HFFc6 (cell line): ENCODE measurements at places on chromosomes 2 and 18. TPM values are rescaled to one million over a fixed set of nuclear protein-coding genes. Genes with fewer than 3 reads are reported as not detected.

The NABP1 gene
- total RNA-seq, result 82.9 to 110 TPM (median 95.5 TPM) in 3 replicates

The RUFY4 gene
- total RNA-seq, result not detected in 2 replicates

GRCh38 chr2:154518872-154519271 is 179.6 kb upstream of the KCNJ3 start:
- DNase-seq, result no peak
- no peaks in the 10 kb centered on the region; the same call in 1 of the 2 replicates for H3K27me3 ChIP-seq
- H3K4me3 ChIP-seq, result no peak overlapping the region
- no peak overlapping the region for H3K27ac ChIP-seq
- H3K4me1 ChIP-seq, result no peaks in the 10 kb centered on the region
- no peaks in the 10 kb centered on the region for H3K36me3 ChIP-seq

DNA sequence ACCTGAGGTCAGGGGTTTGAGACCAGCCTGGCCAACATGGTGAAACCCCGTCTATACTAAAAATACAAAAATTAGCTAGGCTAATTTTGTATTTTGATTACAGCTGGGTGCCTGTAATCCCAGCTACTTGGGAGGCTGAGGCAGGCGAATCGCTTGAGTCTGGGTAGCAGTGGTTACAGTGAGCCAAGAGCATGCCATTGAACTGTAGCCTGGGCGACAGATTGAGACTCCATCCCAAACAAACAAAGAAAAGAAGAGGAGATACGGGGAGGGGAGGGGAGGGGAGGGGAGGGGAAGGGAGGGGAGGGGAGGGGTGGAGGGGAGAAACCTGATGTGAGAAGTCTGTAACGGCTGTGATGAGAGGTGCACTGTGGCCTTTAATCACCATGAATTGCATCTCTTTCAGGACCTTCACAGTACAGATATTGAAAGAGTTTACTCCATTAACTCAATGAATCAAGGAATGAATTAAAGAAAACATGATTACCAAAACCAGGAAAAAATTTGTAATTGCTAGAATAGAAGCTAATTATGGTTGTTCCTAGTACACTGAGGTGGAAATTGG is 135.3 kb downstream of the CALCRL start:
- no peak overlapping the region for H3K27ac ChIP-seq
- no peaks in the 10 kb centered on the region for H3K27me3 ChIP-seq
- H3K36me3 ChIP-seq, result no peaks in the 10 kb centered on the region
- DNase-seq, result no peak
- H3K4me1 ChIP-seq, result no peaks in the 10 kb centered on the region

The SERPINB10 gene
- total RNA-seq, result 1.5 to 3.2 TPM (median 1.6 TPM) in 3 replicates

- H3K4me3 ChIP-seq, result no peak overlapping the region
- H3K36me3 ChIP-seq, result peaks cover 12% of the 10 kb centered on the region
- H3K4me1 ChIP-seq, result peaks cover 23% of the 10 kb centered on the region
- no peak for DNase-seq
- no peak overlapping the region for H3K27ac ChIP-seq
- H3K27me3 ChIP-seq, result peaks cover 6% of the 10 kb centered on the region
Measured at GRCh38 chr18:23108496-23108895, 26.8 kb upstream of the CABLES1 start.

- H3K36me3 ChIP-seq, result peaks cover 19% of the 10 kb centered on the region
- H3K27ac ChIP-seq, result peak overlapping the region; percentile 61
- DNase-seq, result peak; percentile 57
- peaks cover 42% of the 10 kb centered on the region for H3K4me1 ChIP-seq
- H3K4me3 ChIP-seq, result peak overlapping the region; percentile 57
- H3K27me3 ChIP-seq, result peaks cover 2% of the 10 kb centered on the region; the same call in 1 of the 2 replicates
Measured at GRCh38 chr2:96541398-96542152, 5.0 kb downstream of the ARID5A start.

DNA sequence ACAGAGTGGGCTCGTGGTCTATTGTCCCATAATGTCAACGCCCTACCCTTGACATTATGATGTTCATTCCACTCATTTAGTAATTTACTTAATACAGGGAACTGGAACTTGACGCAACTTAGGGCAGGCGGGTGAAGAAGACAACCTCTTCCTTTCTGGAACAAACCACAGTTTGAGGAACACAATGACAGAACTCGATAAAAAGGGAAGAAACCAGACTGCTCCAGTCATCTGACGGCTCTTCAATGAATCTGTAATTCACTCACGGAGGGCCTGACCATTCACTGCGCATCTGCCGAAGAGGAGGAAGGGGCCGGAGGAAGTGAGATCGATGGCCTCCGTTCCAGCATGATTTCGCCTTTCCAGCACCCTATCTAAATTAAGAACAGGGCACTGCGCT is 83.2 kb downstream of the BCL2 start:
- peaks cover 12% of the 10 kb centered on the region for H3K27me3 ChIP-seq
- H3K4me1 ChIP-seq, result peaks cover 30% of the 10 kb centered on the region
- H3K36me3 ChIP-seq, result no peaks in the 10 kb centered on the region; the same call in 1 of the 2 replicates
- H3K4me3 ChIP-seq, result no peak overlapping the region

DNA sequence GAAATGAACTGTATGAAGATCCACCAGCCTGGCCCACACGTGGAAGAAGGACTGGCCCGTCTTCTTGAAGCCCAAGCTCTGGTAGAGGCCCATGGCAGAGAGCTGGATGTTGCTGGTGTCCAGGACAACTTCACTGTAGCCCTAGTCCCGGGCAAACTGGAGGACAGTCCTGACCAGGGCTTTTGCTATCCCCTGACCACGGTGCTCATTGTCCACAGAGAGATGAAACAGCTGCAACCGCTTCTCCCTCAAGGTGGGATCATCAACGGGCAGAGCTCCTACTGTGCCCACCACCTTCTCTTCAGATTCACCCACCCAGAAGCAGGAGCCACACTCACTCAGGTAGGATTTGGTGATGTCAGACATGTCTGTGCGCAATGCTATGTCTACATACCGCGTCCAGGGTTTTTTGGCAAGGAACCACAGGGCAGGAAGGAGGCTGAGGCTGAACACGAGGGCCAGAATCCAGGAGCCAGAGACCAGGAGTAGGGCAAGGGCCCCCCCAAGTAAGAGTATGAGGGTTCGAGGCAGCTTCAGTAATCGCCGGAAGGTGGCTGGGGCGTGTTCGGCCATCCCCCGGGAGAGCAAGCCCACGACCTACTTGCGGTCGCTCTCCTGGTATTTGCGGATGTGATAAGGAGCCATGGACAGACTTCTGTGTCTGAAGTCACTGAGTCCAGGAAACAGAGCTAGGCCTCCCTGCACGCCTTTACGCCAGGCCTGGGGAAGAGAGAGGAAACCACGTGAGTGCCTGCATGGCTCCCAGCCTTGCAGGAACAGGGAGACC is 36.3 kb downstream of the TPRKB start:
- no peak overlapping the region for H3K27ac ChIP-seq
- DNase-seq, result no peak
- H3K36me3 ChIP-seq, result no peaks in the 10 kb centered on the region
- peaks cover 47% of the 10 kb centered on the region for H3K27me3 ChIP-seq

- H3K36me3 ChIP-seq, result no peaks in the 10 kb centered on the region
- no peak overlapping the region for H3K4me3 ChIP-seq
- H3K4me1 ChIP-seq, result no peaks in the 10 kb centered on the region
- peaks cover 27% of the 10 kb centered on the region for H3K27me3 ChIP-seq
- no peak overlapping the region for H3K27ac ChIP-seq
Measured at GRCh38 chr2:11592671-11593574, 59.1 kb downstream of the GREB1 start.

- no peaks in the 10 kb centered on the region for H3K4me1 ChIP-seq
- H3K27ac ChIP-seq, result no peak overlapping the region
- no peak overlapping the region for H3K4me3 ChIP-seq
- H3K27me3 ChIP-seq, result peaks cover 23% of the 10 kb centered on the region
- no peaks in the 10 kb centered on the region for H3K36me3 ChIP-seq
Measured at GRCh38 chr18:63266888-63267790, 52.4 kb downstream of the BCL2 start.

GRCh38 chr2:191970867-191971266 is 124.0 kb upstream of the CAVIN2 start:
- H3K4me1 ChIP-seq, result peaks cover 3% of the 10 kb centered on the region
- no peak for DNase-seq
- no peaks in the 10 kb centered on the region; the same call in 1 of the 2 replicates for H3K27me3 ChIP-seq
- H3K36me3 ChIP-seq, result no peaks in the 10 kb centered on the region
- H3K27ac ChIP-seq, result no peak overlapping the region
- no peak overlapping the region for H3K4me3 ChIP-seq

GRCh38 chr18:48739266-48740067 is 200.6 kb downstream of the CTIF start:
- no peak overlapping the region for H3K4me3 ChIP-seq
- peak overlapping the region; percentile 17; the same call in 1 of the 2 replicates for H3K27ac ChIP-seq
- peaks cover 8% of the 10 kb centered on the region for H3K27me3 ChIP-seq
- no peak for DNase-seq

The GNLY gene
- not detected in 3 replicates for total RNA-seq
